ENCODE measurements at places on chromosomes 6 and 20. TPM values are rescaled to one million over a fixed set of nuclear protein-coding genes. Genes with fewer than 3 reads are reported as not detected.
A peak's percentile ranks its signal among the peaks of the same experiment; 100 is the strongest.

DNA sequence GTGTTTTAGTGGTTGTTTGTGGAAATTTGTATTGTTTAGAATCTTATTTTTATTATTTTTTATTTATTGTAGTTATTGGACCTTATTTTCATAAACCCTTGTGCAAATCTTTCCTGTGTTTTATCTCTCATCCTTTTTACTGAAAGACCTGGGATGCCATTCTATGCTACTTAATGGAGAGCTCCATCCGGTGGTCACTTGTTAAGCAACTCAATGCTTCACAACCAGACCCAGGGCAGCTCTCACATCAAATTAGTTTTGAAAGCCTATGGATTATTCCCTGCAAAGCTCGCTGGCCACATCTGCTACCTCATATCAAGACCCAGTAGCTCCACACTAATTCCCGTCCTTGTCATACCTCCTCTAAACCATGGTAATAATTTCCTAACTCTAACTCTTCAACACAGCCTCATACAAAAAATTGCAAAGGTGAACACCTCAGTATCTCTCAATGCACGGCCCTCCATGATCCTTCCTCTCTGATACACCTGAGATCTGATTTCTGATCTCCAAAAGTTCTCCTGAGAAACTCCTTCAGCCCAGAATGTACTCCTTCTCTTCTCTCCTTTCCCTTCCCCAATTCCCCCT, 296.6 kb upstream of the MANEA start:
- DNase-seq: no peak

DNA sequence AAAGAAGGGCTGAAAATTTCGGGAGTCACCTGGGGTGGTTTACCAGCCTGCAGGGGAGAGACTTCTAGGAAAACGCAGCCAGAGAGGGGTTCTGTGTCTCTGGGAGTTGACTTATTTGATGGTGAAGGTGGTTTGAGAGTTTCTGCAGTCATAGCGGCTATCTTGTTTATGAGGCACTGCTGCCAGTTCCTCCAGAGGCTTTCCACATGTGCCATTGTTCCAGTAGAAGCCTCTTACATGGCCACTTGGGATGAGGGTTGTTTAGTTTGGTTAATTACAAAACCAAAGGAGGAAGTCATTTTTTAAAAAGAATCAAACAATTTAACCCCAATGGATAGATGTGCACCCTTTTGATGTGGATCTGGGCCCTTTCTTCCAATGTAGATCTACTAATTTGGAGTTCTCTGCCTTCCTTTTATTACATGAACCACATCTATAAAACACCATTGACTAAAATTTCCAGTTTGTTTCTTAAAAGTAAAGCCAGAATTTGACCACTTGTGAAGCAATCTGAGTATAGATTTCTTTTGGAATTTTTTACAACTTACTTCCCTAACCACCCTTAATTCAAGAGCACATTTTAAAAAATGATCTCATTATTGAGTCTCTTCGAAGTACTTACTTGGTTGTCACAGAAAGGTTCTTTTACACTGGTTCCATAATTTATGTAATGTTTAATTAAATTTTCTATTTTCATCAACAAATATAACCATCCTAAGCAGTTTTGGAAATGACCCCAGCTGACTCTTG, 97.6 kb downstream of the TCP11 start:
- DNase-seq: no peak

DNA sequence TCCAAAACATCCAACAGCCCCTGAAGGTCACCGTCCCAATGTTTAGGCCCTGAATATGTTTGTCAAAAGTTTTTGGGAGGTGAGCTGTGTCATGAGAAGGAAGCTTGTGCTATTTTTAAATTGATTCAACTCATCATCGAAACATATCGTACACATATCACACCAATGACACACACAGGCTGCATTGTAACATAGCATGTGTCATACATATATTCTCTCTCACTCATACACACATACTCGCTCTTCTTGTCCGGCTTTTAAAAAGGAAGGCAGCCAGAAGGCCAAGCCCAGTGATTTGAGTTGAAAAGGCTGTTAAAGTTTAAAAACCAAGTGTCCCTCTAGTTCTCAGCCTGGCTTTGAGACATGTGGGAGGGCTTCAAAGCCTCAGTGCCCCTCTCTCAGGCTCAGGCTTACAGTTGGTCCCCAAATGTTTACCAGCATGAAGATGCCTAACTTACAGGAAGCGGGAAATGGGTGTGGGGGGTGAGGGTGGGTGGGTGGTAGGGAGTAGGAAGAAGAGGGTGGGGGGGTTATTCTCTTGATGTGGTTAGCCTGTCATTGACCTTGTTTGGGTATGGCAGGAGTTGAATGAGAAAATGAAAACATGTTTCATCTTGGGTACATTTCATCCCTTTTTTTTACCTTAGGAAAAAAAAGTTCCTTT, 3.3 kb upstream of the PRDM1 start:
- DNase-seq: no peak

The PDE10A gene
- 17.1 TPM for total RNA-seq

GRCh38 chr20:56974499-56975250, 291.8 kb downstream of the BMP7 start:
- DNase-seq: no peak

The RAB32 gene
- 61.2 TPM for total RNA-seq

DNA sequence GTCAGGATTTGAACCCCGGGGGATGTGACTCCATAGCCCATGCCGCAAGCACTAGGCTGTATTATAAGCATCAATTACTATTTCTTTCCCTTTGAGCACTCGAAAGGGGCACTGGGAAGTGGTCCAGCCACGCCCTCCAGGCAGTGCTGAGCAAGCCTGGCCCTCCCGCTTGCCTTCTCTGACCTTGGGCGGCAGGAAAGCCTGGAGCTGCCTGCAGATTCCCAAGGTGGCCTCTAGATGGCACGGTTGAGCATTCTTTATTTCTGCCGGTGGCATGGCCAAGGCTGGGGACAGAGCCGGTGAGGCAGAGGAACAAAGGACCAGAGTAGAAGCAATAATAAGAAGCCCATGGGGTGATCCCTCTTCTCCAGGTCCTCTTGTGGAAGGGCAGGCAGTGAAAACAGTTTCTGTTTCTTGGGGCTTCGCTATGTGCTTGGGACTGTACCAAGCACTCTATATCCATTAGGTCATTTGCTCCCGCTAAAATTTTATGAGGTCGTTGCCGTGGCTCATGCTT, 32.0 kb downstream of the ARHGAP40 start:
- no peak for DNase-seq

The PACRG gene
- 0.26 TPM for total RNA-seq

The BANF2 gene
- total RNA-seq: not detected

- peak; percentile 85 for DNase-seq
Observed at GRCh38 chr6:84033523-84034451, at the start of gene MRAP2. Gene MRAP2, plus strand, starts transcription at chr6:84033772. Its CDS starts 21,547 bp downstream, at chr6:84055319.

GRCh38 chr6:106792536-106793236, 163.3 kb downstream of the QRSL1 start:
- DNase-seq: no peak

GRCh38 chr6:138973466-138974153, 14.4 kb downstream of the REPS1 start:
- no peak for DNase-seq

The TINAG gene
- total RNA-seq: not detected

DNA sequence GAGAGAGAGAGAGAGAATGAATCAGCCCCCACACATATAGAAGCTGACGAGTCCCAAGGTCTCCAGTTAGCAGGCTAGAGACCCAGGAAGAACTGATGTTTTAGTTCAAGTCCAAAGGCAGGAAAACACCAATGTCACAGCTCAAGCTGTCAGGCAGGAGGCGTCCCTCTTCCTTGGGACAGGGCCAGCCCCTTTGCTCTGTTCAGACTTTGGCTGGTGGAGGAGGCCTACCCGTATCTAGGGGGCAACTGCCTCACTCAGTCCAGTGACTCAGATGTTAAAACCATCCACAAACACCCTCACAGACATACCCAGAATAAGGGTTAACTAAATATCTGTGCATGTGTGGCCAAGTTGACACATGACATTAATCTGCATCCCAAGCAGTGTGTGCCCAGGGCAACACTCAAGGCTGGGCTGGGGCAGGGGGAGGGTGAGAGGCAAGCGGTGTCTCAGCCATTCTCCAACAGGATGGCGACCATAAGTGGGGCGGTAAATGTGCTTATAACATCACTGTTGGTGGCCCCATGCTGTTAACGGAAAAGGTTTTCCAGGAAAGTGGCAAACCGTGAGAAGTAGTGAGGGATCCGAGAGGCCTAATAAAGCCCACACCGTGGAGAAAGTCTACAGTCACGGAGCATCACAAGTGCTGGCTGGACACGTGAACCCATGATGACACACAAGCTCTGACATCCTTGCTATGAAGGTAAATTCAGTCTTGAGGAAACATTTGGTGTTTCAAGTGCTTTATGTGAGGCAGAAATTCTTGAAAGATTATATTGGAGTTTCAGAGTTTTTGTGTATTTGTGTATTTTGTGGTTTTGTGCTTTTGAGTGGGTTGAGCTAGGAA, 28.1 kb downstream of the RAMACL start:
- DNase-seq: no peak

The PRELID3B gene
- total RNA-seq: 24.0 TPM

All from aorta (tissue), 5 donors.